Hippocampal formation (tissue), 2 donors: ENCODE measurements at places on chromosomes 2 and 18.
A peak's percentile ranks its signal among the peaks of the same experiment; 100 is the strongest.

DNA sequence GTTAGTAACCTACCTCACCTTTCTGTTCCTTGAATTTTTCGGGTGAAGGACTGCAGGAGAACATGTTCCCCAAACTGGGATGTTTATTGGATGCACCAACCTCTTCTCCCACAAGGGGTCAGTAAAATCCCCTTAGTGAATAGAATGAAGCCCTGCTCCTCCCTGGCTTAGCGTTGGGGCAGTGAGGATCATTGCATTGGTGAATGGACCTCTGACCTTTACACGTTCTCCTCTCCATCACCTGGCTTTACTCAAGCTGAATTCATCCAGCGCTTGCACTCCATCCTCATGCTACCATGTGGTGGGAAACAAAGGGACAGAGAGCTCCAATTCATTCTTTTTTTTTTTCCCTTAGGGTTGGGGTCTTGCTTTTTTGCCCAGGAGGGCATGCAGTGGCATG lies 157.2 kb downstream of the MIB1 start:
- peak; percentile 14 for DNase-seq

GRCh38 chr18:8893628-8894231 lies 188.4 kb downstream of the MTCL1 start:
- no peak for DNase-seq

- DNase-seq: peak; percentile 42
These were observed 589.0 kb upstream of the ACVR2A start for GRCh38 chr2:147255812-147256211.

- DNase-seq: no peak
These were observed 556.7 kb upstream of the ACVR2A start for GRCh38 chr2:147288131-147288530.

- no peak for DNase-seq
These were observed 17.3 kb downstream of the EN1 start for GRCh38 chr2:118830118-118830517.

DNA sequence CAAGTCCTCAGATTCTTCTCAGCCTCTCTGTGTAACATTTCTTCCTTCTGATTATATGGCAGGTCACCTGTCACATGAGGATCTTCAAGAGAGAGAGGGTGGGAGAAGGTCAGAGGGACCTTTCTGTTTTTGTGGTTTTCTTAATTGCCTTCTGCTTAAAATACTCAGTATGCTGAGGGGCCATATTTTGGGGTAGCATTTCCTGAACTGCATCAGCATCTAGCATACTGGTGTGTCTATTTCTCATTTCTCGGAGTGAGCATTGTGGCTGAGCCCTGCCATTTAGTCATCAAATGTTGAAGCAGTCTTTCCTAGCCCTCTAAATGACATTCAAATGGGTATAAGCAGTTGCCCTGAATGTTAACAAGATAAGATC lies 162.7 kb downstream of the MYO3B start:
- no peak for DNase-seq

GRCh38 chr18:11696451-11696850 lies 7.4 kb downstream of the GNAL start:
- no peak for DNase-seq

GRCh38 chr2:177324797-177325196 lies 60.3 kb upstream of the NFE2L2 start:
- DNase-seq: no peak

GRCh38 chr2:107028661-107029060 lies 142.7 kb upstream of the ST6GAL2 start:
- DNase-seq: no peak

GRCh38 chr2:201959198-201959597 lies 74.5 kb upstream of the FZD7 start:
- no peak for DNase-seq

DNA sequence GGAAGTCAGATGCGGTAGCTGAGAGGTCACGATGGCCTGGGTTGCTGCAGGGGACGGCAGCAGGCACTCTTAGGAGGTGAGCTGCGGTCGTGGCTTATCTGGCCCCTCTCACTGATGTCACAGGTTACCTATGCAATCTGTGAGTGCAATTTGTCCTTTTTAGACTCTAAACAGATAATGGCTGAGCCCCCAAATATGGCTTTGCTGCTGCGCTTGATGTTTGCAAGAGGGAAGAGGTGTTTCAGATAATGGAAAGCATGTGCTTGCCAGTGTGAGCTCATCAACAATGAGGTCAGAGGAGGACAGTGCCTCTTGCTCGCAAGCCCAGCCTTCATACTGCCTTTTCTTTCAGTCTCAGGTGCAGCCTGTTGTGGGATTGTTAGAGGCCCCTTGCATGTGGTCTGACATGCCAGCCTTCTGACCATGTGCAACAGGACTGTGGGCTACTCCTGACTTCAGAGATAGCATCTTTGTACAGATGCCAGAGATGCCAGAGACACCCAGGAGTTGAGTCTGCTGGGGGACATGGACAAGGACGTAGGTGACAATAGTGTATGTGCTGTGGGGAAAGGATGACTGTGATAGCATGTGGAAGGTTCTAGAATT lies 151.3 kb downstream of the TANC1 start:
- no peak for DNase-seq

DNA sequence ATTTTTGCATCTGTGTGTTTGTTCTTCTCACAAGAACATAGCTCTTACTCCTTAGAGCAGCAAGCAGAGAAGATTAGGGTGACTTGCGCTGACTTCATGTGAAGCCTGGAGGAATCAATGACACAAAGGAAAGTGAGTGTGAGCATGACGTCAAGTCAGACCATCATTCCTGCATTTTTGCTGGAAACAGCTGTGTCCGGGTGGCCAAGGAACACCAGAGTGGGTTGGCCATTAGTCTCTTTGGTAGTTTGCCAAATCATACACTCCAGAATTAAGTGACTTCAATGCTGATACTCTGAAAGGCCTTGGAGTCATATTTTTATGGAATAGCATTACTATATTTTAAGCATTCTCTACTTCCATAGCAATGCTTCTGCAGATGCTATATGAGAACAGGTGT lies 597.2 kb downstream of the DCDC2C start:
- DNase-seq: no peak

- DNase-seq: no peak
These were observed 65.3 kb upstream of the AMMECR1L start for GRCh38 chr2:127951026-127951425.

DNA sequence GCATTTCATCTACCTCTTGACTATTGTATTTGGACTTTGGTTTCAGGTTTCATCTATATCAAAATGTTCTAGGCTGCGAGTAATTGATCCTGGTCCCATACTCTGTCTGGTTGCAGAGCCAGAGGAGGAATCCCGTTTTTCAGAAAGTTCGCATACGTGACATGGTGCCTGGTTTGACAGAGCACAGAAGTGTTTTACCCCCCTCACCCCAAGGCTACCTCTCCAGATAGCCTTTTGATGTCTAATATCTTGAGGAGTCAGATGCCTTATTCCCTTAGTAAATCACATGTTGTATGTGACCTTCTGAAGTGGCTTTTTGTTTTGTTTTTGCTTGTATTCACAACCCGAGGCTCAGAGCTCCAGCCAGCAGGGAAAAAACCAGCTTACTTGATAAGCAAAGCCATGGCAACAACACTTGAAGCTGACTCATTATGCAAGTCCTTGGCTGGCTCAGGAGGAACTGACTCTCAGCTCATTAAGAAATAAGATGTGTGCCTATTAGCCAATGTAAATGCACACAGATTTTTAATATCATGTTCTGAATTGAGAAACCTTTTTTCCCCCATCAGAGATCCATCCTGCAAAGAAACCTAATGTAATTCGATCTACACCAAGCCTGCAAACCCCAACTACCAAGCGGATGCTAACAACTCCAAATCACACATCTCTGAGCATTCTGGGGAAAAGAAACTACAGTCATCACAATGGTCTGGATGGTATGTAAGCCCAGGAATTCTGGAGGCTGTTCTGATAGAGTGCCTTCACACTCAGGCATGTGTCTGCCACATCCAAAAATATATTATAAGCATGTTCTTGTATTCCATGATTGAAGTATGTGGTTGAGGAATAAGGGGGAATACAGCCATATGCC lies 41.4 kb downstream of the OXER1 start:
- DNase-seq: no peak

DNA sequence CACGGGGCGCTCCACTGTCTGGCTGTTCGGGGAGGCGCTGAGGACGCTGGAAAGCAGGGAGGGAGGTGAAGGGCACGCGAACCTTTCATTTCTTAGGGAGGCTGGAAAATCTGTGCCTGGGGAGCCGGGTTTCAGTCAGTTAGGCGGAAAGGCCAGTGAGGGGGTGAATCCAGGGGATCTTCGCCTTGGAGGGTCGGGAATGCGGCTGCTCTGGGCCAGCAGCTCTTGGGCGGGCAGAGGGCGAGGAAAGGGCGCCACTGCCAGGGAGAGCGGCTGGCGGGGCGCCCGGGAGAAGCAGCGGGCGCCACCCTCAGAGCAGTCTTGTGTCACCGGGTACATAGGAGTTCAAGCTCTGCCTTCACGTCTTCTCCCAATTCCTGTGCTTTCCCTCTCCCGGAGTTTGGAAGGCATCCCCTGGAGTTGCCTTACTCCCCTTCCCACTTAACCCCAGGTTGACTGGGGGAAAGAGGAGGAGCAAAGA lies 1.4 kb downstream of the CCDC85A start:
- DNase-seq: no peak

DNA sequence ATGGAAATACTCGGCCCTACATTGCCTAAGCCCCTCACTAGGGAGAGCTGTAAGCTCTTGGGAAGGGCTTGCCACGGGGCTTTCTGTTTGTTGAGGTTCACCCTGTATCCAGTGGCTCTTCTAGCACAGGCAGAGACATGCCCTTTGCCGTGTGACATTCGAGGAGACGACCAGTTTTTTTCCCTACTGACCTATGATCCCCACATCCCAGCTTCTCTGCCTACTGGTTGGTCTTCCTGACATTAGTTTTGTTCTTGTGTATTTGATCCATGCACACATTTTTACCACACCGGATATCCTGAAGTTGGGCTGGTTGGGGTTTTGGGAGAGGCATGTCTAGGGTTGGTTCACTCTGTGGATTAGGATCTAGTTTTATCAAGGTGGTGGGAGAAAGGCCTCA lies 69.3 kb downstream of the NPAS2 start:
- DNase-seq: no peak

DNA sequence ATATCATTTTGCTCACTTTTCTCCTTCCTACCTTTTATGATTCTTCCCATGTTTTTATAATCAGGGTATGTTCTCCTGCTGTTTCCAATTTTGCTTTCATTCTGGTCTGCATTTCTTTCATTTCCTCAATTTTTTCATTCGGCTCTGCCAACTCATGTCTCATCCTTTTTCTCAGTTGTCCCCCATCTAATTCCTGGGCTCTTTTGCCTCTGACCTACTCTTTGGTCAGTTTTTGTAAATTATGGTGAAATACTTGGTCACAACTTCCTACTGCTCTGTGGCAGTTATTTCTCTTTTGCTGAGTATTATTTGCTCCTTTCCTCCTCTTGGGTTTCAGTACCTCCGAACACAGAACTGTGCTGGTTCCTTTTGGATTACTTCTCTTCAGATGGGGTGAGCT lies 27.5 kb downstream of the MYO7B start:
- DNase-seq: no peak

- DNase-seq: no peak
These were observed 16.2 kb downstream of the ATG16L1 start for GRCh38 chr2:233267516-233268245.

- DNase-seq: no peak
These were observed 232.0 kb downstream of the SOCS6 start for GRCh38 chr18:70520867-70521266.

DNA sequence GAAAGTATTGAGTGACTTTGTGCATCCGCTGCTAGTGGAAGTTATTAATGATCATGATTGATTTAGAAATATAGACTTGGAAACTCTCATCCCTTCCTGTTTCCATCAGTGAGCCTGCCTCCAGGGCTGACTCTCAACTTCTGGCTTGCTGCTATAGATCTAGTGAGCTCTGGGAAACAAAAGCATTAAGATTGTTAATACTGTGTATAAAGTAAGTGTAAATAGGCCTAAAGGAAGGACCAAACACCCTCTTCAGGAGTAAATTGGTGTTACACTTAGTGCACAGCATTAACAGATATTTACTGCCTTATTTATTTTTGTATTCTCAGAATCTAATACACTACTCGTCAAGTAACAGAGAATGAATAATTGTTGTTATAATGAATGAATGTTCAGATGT lies 285.6 kb downstream of the THSD7B start:
- no peak for DNase-seq

- DNase-seq: no peak
These were observed 306.7 kb upstream of the CCDC68 start for GRCh38 chr18:55265984-55266383.

DNA sequence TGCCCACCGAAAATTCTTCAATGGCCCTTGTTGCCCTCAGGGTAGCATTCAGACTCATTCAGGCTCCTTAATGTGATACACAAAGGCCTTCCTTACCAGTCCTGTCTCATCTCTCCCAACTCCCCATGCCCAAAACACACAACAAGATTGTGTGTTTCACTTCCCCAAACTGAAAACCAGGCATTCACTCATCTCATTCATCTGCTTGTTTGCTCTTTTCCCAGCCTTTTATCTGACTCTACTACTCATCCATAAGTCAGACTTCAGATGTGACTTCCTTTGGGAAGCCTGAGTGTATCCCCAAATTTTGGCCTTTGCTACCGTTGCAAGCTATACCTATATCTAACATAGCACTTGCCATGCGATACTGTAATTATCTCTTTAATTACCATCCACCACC lies 9.7 kb upstream of the SLC39A10 start:
- no peak for DNase-seq

DNA sequence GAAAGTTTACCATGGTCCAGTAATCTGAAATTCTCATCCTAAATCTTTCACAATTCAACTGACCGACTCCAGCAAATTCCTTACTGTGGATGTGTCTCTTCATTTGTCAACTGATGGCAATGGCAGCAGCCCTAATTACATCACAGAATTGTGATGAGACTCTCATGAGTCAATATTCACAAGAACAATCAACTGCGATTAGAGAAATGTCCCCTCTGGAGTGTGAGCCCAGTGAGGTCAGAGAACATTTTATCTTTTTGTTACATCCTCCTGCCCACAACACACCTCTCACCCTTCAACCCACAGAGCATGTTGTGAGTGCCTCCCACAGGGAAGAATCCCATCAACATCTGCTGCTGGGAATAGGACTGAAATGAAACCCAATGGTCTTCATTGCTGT lies 73.6 kb downstream of the CD226 start:
- DNase-seq: no peak

GRCh38 chr18:67385455-67385854 lies 131.1 kb downstream of the DSEL start:
- DNase-seq: no peak

DNA sequence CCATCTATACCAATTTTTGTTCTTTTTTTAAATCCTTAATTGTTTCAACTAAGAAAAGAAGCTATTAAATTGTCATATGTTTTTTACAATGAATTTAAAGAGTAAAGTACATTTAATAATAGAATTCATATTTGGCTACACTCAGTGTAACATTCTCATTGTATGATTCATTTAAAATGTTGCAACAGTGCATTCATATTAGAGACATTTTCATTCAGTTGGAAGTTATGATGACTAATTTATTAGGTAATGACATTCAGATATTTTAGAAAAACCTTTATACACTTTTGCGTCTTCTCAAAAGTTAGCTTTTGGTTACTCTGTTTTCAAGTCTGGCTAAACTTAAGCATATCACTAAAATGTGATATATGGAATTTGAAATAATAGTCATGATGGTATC lies 887.5 kb upstream of the NRXN1 start:
- DNase-seq: no peak
